NCI-H1694 treated with DMSO at 0.1 percent for 48 hours (cell line): ENCODE measurements at places on chromosomes 6 and 20.

GRCh38 chr6:64497634-64498033, 862.0 kb downstream of the PHF3 start:
- no peak for DNase-seq

DNA sequence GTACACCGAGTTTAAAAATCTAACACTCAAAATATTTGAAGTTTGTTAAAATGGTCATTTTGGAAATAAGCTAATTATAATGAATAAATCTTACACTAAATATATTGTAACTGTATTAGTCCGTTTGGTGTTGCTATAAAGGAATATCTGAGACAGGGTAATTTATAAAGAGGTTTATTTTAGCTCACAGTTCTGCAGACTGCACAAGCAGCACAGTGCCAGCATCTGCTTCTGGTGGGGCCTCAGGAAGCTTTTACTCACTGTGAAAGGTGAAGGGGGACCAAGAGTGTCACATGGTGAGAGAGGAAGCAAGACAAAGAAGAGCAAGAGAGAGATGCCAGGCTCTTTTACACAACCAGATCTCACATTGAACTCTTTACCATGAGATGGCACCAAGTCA, 17.1 kb downstream of the ELOVL5 start:
- no peak for DNase-seq

DNA sequence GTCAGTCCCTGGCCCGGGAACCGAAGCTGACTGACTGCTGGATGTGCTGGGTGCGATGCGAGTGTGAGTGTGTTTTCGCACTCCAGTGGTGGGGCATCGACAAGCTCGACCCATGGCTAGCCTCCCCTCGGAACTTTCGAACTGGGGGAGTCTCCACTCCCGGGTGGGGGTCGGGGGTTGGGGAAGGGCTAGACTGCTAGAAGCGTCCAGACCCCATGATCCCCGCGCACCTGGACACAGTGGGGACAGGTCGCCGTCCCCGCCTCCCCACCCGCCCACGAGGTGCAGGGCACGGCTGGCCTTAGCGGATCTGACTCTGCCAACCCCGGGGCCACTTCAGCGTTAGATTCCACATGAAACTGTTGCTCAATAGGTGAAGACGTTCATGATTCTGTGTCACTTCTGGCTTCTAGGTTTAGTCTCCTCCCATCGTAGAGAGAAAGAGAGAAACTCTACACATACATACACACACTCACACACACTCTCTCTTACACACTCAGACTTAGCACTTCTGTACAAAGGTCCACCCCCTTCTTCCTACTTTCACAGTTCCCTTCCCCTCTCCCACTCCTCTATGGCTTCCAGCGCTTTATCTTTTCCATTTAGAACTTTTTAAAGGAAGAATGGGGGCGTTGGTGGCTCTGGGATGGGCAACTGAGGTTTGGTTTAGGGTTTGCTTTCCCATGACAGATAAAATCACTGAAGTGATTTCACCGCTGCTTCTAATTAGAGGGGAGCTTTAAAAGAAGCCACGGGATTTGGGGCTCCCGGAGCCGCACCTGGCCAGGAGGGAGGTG, 5.1 kb upstream of the TFAP2A start:
- DNase-seq, result no peak

- no peak for DNase-seq
Observed at GRCh38 chr6:129632172-129632613, 77.8 kb downstream of the ARHGAP18 start.

DNA sequence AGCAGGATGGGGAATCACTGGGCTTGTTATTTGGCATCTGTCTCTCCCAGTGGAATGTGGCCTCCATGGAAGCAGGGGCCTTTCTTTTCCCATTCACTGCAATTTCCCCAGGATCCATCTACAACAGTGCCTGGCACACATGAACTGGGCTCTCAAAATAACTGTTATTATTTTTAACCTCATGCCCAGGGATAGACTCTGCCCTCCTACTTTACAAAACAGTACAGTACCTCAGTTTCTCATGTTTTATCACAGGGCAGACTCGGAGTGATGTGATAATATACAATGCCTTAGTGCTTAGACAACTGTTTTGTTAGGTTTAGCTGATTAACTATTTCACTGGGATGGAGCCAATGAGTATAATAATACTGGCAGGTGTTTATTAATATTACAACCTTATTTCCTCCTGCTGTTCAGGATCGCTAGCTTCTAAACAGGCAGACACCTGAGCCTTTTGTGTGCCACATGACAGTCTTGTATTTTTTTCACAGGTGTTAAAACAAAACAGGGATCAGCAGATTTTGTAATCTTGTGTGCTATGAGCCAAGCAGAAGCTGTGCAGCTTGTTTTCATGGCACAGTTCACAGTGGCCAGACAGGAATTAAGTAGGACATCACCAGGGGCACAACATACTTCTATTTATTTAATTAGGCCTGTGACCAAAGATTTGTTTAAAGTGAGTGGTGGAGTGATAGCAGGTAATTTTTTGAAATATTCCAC, 157.7 kb upstream of the EYA4 start:
- DNase-seq, result no peak

GRCh38 chr6:90896075-90896547, 309.2 kb upstream of the MAP3K7 start:
- peak; percentile 56 for DNase-seq

- DNase-seq, result no peak
Observed at GRCh38 chr6:133964052-133964451, 11.0 kb downstream of the TBPL1 start.

GRCh38 chr6:114055763-114056162, 84.8 kb upstream of the HDAC2 start:
- peak; percentile 65 for DNase-seq

- no peak for DNase-seq
Observed at GRCh38 chr6:138028893-138029292, 78.3 kb downstream of the PERP start.

GRCh38 chr20:63318391-63319163, 25.6 kb downstream of the COL20A1 start:
- no peak for DNase-seq

GRCh38 chr20:48187851-48188250, 402.6 kb upstream of the SULF2 start:
- DNase-seq, result no peak

DNA sequence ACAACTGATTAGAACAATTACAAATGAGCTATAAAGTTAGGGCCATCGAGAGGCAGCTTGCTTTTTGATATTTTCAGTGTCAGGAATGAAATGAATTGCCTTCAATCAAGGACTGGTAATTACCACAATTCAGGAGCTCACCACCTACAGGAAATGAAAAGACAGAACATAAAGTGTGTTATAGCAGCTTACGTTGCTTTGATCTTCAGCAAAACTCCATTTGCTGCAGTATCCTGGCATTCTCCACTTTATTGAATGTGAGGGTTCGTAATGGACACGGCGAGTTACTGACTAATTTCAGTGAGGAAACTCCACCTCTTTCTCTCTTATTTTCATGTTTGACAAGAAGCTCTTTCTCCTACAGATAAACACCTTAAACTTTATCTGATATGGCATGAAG, 440.0 kb upstream of the HSF2 start:
- no peak for DNase-seq

GRCh38 chr6:77688649-77689048, 35.8 kb downstream of the MEI4 start:
- DNase-seq, result no peak

DNA sequence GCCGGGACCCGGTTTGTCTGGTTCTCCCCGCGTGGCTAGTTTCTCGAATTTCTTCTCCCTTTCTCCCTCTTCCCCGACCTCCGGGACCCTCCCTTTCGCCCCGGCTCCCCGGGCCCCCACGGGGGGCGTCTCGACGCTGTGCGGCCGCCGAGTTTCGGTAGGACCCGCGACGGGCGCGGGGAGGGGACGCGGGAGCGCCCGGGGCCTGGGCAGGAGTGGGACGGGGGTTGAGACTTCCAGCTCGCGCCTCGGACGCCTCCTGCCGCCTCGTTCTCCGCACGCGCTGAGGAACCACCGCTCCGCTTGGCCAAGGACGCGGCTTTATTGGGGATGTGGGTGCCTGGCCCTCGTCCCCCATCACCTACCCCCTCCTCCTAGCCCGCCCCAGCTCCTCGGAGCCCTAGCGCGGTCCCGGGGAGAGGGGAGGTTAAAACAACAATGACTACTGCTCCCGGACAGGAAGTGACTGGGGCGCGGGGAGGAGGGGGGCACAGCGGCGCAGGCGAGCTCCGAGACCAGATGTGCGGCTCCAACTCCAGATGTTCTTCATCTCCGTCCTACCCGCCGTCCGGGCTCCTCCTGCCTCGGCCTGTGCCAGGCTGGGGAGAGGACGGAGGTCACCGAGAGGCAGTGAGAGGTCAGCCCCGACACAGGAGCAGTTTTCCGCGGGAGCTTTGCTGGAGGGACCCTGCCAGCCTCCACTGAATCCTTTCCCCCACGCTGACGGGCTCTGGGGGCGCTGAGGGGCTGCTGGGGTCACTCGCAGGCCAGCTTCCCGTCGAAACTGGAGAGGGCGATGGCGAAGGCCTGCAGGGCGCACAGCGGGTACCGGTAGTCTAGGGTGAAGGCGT, 917 bp upstream of the TEAD3 start:
- DNase-seq, result no peak

DNA sequence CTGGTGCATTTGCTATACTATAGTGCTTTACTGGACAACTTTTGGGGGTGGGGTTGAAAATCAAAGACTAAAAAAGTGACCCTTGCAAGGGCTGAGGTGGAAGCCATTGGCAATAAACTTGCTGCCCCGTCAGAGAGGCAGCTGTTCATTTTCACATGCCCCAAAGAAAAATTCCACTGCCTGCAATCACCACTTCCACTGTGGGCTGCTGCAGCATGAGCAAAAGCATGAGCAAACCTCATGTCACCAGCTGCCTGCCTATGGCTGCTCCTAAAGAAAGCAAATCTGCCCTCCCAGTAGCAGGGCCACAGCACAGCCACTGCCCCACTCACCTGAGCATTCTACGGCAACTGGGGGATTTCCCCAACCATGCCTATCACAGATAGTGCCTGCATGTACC, 290.0 kb downstream of the PAX1 start:
- no peak for DNase-seq

GRCh38 chr20:1524004-1524403, 32.8 kb upstream of the SIRPB2 start:
- no peak for DNase-seq

DNA sequence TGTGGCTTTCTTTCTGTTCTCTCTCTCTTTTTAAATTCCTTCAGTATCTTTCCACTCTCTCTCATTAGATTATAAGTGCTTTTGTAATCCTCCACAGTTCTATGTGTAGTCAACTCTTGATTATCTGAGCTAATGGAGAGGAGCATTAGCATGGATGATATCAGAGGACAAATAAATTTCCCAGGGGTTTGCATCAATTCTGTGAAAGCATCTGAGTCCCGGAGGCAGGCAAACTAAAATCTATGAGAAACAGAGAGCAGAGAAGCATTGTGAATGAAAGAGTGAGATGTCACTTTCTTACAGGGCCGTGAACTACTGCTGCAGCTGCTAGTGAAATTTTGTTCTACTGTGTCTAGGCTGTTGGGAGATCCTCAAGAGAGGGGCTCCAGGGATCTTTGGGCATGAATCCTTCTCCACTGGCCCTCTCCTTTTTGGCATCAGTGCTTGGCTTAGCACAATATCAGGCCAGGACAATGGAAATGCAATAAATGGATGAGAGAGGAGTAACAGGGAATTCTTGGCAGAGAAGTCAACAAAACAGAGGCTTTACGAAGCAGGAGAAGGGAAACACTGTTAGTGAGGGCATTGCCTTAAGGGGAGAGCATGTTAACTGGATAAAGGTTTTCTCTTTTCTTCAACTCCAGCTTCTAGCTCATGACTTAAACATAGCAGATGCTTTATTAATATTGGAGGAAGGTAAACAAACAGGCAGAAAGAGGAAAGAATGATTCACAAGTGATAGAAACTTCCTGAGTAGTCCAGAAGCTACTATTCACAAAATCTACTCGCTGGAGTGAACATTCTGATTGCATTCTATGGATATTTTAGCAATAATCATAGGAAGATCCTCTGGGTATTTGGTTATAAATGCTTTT, 847.0 kb upstream of the MAP3K7 start:
- no peak for DNase-seq

GRCh38 chr20:5810800-5811422, 60.7 kb downstream of the SHLD1 start:
- no peak for DNase-seq

GRCh38 chr6:75932067-75932466, 140.4 kb downstream of the IMPG1 start:
- peak; percentile 35 for DNase-seq

GRCh38 chr6:22904431-22904830, 335.1 kb downstream of the HDGFL1 start:
- DNase-seq, result no peak

DNA sequence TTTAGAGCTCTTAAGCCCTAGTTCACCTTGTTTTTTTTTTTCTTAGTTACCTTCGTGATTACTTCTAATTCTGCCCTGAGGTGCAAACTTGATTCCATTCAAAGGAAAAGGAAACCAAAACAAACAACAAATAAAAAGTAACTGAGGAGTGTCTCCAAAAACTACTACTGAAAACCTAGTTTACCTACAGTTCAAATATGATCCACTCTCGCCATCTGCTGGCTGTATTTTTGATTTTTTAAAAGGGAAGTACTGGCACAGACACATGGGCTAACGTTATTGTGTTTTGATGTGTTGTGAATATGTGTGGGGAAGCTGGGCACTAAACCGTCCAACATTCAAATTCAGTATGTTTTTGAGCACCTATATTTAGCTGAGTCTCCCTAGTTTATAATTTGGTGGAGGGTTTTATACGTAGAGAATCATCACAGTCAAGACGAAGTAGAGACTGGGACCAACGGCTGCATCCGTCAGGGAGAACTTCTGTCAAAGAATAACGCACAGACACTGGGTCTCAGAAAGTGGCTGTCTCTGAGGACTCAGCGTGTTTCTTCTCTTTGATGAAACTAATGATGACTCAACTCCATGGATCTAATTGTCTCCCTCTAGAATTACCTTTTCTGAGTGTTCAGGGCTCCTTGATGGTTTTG, 373.5 kb upstream of the BTBD3 start:
- DNase-seq, result peak; percentile 75

DNA sequence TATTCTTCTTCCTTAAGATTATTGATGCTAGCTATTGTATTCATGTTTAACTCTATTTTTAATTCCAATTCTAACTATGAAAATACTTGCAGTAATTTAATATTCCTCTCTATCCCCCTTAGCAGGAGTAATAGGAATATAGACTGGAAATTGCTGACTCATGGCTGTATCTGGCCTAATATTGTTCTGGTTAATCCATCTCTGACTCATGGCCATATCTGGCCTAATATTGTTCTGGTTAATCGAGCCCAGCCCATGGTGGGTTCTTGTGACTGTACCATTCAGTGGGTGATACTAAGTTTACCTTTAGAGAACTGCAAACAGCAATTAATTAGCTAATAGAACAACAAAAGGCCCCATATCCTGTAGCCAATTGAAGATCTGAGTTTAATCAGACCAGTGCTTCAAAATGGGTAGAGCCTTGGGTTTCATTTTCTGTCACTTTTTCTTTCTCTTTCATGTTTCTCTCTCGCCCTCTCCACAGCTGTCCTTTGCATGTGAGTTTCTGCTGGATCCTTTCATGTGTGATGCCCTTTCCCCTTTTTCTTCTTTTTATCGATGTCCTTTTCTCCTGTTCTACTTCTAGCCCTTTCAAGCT, 50.6 kb downstream of the SLC22A3 start:
- DNase-seq, result no peak
